Stimulated activated CD8-positive, alpha-beta memory T cell treated with anti-CD3 and anti-CD28 coated beads, Interleukin-4, amount 100 ng/mL, for 4 hours (primary cell): ENCODE measurements at places on chromosomes 5 and 9.

DNA sequence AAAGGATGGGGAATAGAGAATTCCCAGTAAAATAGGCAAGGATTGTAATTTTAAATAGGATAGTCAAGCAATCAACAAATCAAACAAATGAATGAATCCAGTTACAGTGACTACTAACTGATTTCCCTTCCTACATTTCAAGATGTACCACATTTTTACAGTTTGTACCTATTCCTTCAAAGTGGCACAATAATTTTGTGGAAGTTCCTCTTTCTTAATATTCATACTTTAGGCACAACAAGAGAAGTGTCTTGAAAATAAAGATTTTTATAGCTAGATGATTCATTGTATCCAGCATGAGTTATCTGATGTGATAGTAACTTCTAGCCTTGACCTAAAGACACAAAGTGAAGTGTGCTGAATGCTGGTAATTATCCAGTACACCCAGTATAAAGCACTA is 122.2 kb upstream of the ACOT12 start:
- DNase-seq, result no peak

DNA sequence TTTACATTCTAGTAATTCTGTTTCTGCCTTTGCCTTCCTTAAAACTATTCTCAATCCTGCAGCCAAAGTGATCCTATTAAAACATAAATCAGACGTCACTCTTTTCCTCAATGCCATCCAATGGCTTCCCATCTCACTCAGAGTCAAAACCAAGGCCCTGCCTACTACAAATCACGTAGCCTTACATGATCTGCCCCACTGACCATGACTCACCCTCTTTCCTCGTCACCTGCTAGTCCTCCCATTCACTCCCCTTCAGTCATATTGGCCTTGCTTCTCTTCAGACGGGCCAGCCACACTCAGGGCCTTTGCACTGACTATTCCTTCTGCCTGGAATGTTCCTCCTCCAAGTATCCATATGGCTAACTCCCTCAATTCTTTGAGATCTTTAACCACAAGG is 39.0 kb upstream of the DMXL1 start:
- no peak for DNase-seq

- DNase-seq, result no peak
These were observed 2.2 kb downstream of the GAS1 start for GRCh38 chr9:86944796-86945727.

GRCh38 chr9:134707731-134708671 is 66.4 kb downstream of the COL5A1 start:
- DNase-seq, result no peak

DNA sequence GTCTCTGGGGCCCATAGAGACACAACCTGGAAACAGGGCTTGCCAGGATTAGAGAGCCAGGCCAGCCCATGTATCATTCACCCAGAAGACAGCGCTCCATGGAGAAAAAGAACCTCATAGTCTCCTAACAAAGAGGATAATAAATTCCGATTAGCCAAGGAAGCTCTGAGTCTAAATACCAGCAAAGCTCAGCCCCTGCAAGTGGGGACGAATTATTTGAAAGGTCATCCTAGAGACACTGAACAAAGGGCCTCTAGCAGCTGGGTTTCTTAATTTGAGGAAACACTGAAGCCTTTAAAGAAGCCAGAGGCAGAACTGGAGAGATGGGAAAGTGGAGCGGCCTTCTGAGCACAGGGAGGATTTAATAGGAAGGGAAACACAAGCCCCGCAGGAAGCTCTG is 287.1 kb upstream of the ZNF462 start:
- DNase-seq, result no peak

DNA sequence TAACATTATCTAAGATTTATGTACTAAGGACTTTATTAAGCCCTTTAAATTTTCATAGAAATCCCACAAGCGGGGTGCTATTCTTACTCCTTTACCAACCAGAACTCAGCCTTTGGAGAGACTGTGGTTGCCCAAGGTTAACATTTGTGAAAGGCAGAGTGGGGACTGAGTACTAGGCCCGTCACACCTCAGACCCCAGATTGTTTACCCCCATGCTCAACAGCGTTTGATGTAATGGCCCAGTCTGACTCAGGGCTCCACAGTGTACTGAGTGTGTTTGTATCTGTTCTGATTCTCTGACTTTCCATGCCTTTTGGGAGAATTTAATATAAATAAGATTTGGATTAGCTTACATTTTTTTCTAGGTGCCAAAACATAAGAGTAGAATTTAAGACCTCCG is 110.0 kb downstream of the GAS1 start:
- no peak for DNase-seq

DNA sequence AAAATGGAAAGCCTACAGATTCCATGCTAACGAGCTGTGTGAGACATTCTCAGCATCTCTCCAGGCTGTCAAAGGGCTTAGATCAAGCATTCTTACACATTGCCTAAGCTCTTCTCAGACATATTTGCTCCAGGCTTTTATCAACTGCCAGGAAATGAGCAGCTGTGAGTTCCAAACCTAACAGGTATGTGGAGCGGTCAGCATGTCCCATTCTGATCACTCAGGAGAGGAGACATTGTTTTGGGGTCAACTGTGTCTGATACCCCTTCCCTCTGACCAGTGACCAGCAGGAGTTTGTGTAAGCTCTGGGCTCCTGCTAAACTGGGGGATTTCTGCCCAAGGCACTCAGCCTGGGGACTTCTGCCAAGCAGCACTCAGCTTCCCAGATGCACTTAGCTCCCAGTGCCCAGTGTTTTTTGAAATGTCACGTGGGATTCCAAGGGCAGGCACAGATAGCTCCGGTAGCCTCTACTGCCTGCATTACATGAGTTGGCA is 229.1 kb downstream of the SEC61B start:
- DNase-seq, result no peak

- DNase-seq, result no peak
These were observed 126.8 kb downstream of the SLC1A3 start for GRCh38 chr5:36733183-36733582.

GRCh38 chr5:64746446-64746845 is 22.0 kb downstream of the SREK1IP1 start:
- no peak for DNase-seq

GRCh38 chr5:67287510-67288268 is 91.1 kb upstream of the CD180 start:
- no peak for DNase-seq
